ENCODE measurements at places on chromosomes 11 and 22.

DNA sequence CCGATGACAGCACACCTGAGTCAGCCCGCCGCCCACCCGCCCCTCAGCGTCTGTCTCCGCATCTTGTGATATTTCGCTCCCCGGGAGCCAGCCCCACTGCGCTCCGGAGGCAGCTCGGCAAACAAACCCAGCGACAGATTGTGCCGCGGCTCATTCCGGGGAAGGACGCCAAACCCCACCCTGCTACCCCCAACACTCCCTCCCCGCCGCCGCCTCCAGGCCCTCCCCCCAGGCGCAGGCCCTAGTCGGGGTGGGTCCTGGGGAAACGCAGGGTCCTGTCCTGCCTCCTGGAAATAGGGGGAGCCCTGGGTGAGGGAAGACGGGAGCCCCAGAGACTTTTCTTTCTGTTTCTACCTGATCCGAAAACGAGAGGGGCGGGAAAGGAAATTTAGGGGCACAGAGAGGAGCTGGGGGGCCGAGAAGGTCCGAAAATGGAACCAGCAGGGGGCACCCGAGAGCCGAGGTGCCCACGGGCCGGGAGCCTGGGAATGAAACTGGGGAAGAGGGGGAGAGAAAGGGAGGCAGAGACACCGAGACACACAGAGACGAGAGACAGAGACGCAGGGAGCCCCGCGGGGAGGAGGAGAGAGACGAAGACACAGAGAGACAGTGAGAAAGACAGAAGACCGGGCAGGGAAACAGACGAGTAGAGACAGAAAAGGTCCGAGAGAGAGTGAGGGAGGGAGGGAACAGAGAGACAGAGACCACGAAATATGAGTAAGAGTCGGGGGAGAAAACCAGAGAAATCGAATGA lies 1.7 kb upstream of the RTN4RL2 start:
- peak; percentile 10 for ATAC-seq

GRCh38 chr22:50236731-50237409 lies 8.0 kb downstream of the TUBGCP6 start:
- ATAC-seq = peak; percentile 53

DNA sequence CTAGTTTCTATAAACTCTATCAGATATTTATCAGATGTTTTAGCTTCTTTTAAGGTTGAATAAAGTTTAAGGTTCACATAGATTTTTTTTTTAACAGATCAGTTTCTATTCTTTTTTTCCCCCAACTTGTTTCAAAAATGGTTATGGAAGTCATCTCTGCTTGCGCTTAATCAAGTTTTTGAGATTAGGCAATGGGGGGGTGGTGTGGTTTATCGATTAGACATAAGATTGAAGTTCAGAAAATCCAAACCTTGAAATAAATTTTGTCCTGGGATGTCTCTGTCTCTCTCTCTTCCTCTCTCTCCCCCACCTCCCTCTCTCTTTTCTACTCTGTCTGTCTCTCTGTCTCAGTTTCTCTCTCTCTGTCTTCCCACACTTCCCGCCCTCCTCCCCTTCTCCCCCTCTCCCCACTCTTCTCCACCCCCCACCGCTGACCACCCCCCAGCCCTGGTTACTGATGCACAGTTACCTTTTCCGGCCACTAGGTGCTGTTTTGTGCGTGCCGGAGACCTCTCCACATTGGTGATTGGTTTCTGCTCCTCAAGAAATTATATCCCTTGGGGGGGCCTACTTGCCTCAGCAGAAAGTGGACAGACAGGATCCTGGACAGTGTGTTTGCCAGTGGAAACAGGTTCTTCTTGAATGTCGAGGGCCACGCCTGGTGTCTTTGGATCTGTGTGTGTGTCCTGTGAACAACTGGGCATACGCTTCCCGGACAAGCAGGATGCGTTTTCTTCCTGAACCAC lies 29.7 kb upstream of the ANO1 start:
- ATAC-seq = no peak

- ATAC-seq = no peak
Observed at GRCh38 chr11:64248578-64248977, 1.8 kb upstream of the PPP1R14B start.

GRCh38 chr11:19394525-19395016 lies 153.8 kb upstream of the E2F8 start:
- no peak for ATAC-seq

DNA sequence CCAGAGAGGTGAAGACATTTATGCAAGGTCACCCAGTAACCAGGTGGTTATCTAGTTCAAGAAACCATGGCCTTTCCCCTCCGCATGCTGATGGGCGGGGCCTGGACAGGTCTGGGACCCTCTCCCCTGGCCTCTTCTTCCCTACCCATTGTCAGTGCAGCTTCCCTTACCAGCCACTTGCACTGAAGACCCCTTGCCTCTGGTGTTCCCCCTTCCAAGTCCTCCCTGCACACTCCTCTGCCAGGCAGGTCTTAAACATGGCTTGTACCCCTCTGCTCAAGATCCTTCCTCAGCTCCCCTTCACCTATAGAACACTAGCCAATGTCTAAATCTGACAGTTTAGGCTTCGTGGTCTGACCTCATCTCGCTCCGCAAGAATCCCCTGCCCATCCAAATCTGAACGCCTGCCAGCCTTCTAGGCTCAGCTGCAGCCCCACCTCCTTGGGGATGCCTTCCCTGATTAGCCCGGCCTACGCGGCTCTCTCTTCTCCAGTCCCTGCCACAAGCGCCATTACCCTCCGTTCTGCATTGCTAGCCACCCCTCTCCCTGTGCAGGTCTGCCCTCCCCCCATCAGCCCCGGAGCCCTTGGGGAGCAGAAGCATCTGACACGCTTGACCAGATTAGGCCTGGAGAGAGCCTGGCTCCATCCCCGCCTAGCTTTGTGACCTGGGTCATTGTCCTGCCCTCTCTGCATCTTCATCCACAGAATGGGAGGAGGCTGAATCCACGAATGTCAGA lies 213.8 kb downstream of the DSCAML1 start:
- peak; percentile 80 for ATAC-seq

DNA sequence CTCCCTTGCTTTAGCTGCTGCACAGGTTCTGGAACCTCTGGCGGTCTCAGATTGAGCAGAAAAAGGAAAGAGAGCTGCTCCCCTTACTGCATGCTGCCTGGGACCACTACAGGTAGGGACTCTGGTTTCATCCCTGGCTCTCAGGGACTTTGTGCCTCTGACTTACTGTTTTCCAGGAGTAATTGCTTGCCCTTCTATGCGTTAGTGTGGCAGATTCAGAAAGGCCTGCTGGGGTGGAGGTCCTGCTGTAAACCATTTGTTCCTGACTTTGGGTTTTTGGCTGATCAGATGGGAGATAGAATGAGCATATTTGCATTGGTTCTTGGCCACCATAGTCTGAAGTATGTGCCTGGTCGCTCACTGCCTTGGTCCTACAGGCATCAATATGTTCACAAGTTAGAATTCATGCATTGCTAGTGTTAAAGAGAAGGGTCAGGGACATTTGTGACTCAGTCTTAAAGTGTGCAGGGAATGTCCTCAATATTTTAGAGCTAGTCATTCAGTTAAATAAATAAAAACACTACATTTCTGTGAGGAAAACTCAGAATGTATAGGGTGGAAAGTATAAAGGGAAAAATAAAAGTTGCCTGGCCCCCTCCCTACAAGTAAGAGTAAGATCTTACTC lies 78.0 kb downstream of the PISD start:
- no peak for ATAC-seq

DNA sequence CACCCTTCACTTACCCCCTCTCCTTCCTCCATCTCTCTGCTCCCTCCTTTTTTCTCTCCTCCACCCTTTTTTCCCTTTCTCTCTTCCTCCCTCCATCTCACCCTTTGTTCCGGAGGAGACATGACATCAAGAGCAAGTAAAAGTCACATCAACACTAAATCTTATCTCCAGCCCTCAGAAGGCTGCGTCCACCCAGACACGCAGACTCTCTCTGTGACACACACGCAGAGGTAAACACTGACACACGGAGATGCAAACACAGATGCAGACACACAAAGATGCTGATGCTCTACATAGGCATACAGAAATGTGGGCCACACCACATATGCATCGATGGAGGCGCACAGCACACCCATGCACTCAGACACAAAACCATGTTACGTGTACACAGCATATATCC lies 27.0 kb downstream of the NRXN2 start:
- ATAC-seq = no peak

DNA sequence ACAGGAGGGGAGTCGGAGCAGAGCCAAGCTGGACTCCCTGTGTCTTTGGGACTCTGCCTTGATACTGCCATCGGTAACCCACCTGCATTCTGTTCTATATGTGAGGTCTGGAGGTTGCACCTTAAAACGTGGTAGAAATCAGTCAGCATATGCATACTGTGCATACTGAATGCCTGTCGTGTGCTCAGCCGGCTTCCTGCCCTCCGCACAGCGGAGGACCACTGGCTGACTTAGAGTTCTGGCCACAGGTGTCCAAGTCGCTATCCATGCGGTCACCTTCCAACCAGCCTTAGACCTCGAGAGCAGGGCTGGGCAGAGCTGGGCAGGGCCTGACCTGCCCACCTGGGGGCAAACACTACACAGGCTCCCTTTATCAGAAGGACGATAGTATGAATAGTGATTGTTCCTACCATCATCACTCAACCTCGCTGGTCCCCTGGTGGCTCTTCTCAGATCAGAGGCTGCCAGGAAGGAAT lies 3.8 kb downstream of the TBC1D10C start:
- ATAC-seq = no peak

DNA sequence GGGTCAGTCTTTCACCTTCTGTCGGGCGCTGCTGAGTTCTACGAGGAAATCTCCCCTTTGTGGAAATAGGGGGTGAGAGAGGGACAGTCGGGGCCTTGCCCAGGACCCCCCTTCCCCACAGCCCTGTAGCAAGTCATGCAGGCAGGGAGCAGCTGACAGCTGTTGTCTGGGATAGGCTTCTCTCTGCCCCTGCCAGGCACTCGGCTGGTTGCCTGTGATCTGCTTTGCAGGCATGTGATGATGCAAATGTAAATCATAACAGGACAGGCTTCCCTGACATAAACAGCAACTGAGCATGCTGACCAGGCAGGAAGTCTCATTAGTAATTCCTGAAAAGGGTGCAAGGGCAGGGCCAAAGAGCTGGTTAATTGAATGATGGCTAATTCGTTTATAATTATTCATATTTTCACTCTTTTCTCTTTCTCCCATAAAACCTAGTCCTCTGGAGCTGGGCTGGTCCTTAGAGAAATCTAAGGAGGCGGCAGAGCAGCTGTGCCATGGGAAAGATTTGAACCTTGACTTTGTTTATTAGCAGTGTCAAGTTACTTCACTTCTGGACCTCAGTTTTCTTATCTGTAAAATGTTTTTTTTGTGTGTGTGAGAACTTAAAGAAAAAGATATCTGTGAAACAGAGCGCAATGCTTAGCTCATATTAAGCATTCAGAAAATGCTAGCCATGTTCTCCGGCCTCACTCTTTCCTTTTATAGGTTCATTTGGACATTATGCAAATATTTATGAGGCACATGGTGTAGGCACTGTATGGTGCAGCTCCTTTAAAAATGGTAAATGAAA lies 129.7 kb downstream of the LDLRAD3 start:
- ATAC-seq = peak; percentile 96

GRCh38 chr11:110990311-110990710 lies 255.2 kb upstream of the POU2AF2 start:
- ATAC-seq = no peak

DNA sequence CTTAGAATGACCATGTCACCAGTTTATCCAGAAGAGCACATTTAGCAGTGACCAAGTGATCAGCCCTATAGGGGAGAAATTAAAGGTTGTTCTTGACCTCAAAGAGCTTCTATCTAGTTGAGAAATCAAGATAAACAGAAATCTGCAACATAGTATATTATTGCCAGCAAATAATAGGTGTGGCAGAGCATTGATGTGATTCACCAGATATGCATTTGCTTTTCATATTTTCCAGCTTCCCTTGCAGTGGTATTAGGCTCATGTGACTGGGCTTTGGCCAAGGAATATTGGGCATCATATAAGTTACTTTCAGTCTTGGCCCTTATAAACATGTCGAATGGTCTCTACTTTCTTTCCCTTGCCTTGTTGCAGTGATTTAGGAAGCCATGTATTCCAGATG lies 34.5 kb downstream of the COMMD9 start:
- no peak for ATAC-seq

DNA sequence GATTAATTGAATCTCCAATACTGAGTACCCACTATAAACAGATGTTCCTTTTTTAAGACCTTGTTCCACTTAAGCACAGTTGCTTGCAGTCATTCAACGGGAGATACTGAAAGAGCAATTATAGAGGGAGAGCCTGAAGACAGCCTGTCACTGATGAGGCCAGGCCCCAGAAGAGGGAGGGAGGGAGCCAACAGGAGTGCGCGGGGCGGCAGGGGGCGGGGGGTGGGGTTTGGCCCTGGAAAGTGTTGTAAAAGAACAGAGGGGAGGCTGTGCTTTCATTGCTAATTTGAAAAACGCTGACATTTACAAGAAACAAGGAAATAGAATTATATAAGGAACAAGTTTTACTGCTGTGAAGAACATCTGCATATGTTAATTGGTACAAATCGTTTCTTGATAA lies 53.1 kb downstream of the MAP6 start:
- ATAC-seq = peak; percentile 49

DNA sequence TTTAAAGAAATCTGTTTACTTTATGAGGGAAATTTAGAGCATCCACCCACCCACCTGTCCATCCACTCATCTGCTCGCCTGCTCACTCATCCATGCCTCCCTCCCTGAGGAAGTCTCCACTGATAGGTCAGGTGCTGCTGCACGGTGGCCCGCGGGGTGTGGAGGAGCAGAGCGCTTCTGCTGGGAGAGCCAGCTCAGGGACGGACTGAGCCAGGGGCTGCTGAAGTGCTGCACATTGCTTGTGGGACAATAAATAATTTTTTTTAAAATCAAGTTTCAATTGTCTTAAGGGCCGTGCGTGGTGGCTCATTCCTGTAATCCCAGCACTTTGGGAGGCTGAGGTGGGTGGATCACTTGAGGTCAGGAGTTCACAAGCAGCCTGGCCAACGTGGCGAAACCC lies 148.9 kb downstream of the TBC1D22A start:
- no peak for ATAC-seq

DNA sequence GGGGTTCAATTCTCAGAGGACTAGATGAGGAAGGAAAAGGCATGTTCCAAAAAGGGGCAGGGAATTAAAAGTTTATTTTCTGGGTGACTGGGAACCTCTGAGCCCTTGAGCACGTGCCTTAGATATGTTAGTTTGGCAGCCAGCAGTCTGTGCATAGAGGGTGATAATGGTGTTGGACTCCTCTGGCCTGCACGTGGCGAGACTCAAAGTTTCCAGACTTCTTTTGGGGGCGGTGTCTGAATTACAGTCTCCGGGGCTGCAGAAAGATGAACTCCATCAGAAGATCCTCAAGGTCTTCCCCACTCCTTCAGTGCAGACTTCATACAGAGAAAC lies 861 bp upstream of the ZNRF3 start:
- peak; percentile 1 for ATAC-seq
